Sigmoid colon (tissue), 7 donors: ENCODE measurements at places on chromosomes 2 and 18.
A peak's percentile ranks its signal among the peaks of the same experiment; 100 is the strongest.

- peak; percentile 67 for DNase-seq
These were observed at the start of gene DSG2 for GRCh38 chr18:31497836-31498573. DSG2 (plus strand) TSS chr18:31498177; CDS start chr18:31498252, 75 bp downstream.

- no peak for DNase-seq
These were observed 68.1 kb downstream of the RMDN2 start for GRCh38 chr2:37993143-37993542.

- peak; percentile 78 for DNase-seq
These were observed 37.6 kb downstream of the C18orf63 start for GRCh38 chr18:74353169-74353775.

DNA sequence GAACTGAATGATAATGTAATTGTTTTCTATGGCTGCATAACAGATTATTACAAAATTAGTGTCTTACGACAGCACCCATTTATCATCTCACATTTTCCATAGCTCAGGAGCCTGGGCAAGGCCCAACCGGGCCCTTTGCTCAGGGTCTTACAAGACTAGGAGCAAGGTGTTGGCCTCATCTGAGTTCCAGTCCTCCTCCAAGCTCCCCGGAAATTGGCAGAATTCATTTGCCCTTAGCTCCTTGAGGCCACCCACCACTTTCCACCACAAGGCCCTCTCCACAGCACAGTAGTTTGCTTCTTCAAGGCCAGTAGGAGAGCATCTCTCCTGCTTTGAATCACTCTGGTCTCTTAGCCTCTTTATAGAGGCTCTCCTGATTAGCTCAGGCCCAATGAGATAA is 89.2 kb upstream of the SALL3 start:
- no peak for DNase-seq

DNA sequence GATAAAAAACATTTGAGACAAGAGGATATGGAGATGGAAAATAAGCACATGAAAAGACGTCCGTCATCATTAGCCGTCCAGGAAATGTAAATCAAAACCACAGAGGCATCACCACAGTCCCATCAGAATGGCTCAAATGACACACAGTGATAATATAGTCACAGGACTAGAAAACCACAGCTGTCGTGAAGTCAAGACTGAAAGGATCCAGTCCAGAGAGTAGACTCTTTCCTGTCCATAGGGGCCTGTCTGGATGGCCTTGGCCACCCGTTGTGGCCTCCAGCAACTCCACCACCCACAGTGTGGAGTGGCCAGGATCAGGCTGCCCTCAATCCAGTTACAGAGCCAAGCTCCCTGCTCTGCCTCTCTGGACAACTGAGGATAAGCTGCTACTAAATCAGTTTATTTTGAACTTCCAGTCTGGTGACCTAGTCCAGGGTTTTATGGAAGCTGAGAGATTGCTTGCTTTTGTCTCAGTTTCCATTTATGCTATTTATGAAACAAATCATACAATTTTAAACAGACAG is 60.4 kb downstream of the RHOB start:
- DNase-seq: peak; percentile 68

DNA sequence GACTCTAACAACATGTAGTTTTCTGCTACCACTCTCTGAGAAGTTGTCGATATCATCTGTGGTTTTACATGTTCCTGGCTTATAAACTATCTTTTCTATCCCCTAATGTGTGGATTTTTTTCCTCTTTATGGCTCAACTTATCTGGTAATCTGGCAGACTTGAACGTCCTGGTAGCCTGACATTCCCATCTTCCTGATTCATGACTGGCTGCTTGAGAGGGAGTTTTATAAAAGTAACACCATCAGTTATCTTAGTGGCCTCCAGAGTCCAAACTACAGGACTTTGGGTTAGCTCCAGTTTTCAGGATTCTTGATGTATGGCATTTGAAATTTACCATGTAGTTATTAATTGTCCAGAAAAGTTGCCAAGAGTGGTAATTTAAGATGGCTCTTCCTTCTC is 174.0 kb upstream of the GULP1 start:
- no peak for DNase-seq

DNA sequence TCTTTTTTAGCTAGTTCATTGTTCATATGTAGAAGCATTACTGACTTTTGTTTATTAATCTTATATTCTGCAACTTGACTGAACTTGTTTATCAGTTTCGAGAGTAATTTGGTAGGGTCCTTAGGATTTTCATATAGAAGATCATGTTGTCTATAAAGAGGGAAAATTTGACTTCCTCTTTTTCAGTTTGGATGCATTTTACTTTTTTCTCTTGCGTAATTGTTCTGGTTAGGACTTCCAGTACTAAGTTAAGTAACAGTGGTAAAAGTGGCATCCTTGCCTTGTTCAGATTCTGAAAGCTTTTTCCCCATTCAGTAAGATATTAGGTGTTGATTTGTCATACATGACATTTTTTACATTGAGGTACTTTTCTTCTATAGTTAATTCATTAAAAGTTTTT is 726.0 kb downstream of the KCNJ3 start:
- no peak for DNase-seq

- no peak for DNase-seq
These were observed 1025.3 kb upstream of the CNTNAP5 start for GRCh38 chr2:122999821-123000220.

GRCh38 chr2:70979626-70980025 is 1.2 kb downstream of the ANKRD53 start:
- peak; percentile 66 for DNase-seq

GRCh38 chr2:27249891-27250651 is 12.8 kb downstream of the SLC30A3 start:
- DNase-seq: no peak

- DNase-seq: no peak
These were observed 9.1 kb downstream of the TYW5 start for GRCh38 chr2:199946196-199946595.

DNA sequence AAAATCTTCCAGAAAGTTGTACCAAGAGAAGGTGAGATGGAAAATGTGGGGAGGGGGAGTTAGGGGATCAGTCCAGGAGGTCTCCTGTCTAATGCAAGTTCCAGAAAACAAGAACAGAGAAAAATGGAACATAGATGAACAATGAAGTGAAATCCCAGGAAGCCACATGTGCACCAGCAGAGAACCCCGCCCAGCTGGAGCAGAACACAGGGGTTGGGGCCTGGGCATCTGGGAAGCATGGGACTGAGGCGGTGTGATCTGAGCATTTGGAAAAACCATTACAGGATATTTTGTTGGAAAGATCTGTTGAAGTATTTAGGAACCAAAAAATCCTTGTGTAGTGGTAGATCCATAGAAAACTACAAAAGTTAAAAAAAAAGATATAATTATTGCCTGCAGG is 133.7 kb downstream of the INO80D start:
- DNase-seq: no peak

DNA sequence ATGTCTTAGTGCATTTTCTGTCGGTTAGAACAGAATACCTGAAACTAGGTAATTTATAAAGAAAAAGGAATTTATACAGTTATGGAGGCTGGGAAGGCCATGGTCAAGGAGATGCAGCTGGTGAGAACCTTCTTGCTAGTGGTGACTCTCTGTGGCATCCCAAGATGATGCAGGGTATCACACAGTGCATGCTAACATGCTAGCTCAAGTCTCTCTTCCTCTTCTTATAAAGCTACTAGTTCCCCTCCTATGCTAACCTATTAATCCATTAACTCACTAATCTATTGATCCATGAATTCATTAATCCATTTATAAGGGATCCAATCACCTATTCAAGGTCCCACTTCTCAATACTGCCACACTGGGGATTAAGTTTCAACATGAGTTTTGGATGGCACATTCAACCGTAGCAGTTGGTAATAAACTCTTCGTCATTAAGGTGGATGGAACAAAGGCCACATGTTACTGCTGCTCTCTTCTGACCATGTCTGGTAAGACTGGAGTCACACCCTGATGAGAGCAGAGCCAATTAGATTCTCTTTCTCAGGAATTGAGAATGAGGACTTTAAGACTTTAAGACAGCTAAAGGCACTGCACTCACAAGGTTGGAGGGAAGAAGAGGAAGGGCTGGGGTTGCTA is 211.6 kb upstream of the SMAD7 start:
- DNase-seq: no peak

DNA sequence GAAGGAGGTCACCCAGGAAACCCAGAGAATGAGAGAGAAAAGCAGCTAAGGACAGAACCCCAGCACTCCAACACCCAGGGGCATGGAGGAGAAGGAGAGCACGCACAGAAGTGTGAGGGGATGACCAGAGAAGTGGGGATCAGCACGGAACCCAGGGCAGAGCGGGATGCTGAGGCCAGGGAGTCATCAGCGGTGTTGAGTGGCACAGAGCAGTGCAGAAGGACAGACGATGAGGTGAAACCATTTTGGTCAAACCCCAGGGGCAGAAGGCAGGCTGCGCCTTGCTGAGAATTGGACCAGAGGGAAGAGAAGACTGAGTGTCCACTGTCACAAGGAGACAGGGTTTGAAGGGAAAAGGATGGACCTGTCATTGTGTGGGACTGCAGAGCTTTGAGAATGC is 23.4 kb upstream of the ASB18 start:
- no peak for DNase-seq

- DNase-seq: no peak
These were observed 216.8 kb downstream of the EIPR1 start for GRCh38 chr2:3160751-3161330.

GRCh38 chr2:75622929-75623328 is 23.7 kb upstream of the MRPL19 start:
- no peak for DNase-seq

GRCh38 chr18:74331404-74331803 is 15.8 kb downstream of the C18orf63 start:
- no peak for DNase-seq

DNA sequence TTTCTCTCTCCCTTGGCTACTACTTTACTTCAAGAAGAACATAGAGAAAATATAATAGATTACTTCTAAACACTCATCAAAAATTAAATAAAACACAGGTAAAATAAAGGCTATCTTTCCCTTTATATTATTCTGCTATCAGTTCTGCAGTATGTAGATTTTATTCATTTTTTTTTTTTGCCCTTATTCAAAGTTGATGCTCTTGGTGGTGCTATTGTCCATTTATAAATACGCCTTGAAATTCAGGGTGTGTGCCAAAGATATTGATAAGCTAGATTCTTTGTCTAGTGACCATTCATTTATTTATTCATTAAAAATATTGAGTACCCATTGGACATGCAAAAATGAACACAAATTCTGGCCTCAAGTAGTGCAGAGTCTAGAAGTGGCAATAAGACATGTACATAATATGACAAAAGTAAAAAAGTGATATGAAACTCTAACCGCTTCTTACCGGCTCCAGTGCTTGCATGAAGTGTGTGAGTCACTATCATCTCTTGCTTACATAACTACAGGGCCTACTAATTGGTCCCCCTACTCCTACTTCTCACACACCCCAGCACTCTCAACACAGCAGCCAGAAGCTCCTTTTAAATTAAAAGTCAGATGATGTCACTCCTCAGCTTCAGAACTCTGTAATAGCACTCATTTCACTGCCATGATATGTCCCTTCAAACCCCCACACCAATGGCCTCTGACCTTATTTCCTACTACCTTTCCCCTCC is 208.3 kb upstream of the FANCL start:
- no peak for DNase-seq

DNA sequence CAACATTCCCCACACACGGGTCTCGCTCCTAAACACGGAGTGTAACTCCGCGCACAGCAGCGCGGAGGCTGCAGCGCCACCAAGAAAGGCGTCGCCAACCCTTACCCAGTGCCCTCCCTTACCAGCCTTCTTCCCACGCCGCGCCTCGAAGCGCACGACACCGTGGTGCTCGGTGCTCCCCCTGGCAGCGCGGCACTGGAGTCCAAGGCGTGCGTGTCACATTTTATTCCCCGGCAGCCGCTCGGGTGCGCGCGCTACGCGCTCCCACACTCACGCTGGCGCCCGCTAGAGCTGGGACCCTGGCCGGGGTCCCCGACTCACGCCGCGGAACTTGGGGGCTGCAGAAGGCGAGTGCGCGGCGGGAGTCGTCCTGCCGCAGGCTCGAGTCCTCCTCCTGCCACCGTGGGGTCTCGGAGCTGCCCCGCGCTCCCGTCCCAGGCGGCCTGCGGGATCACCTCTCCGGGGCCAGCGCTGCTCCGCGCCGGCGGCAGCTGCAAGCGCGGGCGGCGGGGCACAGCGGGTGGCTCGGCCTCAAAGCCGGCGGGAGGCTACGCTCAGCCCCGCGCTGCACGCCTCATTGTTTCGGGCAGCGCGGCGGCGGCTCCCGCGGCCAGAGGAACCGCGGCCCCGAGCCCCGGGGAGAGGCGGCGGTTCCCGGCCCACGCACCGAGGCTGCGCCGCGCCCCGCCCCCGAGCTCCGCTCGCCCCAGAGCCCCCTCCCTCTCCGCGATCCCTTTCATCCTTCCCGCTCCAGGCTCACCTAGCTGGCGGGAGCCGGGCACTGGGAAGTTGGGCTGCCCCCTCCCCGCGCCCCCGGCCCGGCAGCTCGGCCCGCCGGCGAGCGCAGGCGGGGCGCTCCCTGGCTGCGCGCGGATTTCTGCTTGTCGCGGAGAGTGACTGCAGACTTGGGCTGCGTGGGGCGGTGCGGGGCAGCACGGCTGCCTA is at the start of gene ST6GAL2:
ST6GAL2 (minus strand) TSS at position 197 of the 945 bp plus-strand sequence. CDS start 42,190 bp downstream, outside the sequence.
- DNase-seq: no peak

DNA sequence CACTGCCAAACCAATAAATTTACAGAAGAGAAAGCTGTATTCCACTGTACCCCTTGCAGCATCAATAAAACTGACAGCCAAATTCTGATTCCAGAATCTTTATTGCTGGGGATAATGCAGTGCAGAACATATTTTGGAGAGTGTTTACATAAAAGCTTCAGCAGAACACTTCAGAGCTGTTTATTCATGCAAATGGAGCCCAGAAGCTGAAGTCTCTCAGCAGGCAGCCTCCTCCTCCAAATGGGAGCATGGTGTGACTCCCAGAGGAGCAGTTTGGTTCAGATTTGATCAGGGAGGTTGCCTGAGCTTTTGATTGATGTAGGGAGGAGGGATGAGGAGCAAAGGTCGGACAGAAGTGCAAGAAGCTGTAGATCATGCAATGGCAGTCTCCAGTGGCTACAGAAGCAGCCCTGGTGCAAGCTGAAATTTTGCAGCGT is 22.4 kb downstream of the LHCGR start:
- no peak for DNase-seq

- DNase-seq: peak; percentile 46
These were observed 78.7 kb upstream of the OTOF start for GRCh38 chr2:26556309-26557243.
